ENCODE measurements at places on chromosomes 7 and 10.

- no peak for DNase-seq
These were observed 148.8 kb downstream of the FAM107B start for GRCh38 chr10:14625765-14626525.

DNA sequence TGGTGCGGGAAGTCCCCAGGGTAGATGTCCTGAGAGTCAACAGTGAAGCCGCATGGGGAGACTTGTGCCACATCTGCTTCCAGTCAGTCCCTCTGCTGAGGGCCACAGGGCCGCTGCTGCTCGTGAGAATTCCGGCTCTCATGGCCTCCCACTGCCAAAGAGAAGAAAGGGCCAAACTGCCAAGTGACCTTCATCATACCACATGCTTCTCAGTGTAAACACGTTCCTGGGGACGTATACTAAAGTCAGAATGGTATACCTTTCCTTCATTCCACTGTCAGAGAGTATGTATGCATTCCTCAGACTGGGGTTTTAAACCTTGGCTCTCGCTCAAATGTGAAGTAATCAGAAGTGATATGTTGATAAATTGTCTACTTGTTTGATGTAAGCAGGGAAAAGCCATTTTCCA is 52.8 kb upstream of the SEC61G start:
- no peak for DNase-seq

DNA sequence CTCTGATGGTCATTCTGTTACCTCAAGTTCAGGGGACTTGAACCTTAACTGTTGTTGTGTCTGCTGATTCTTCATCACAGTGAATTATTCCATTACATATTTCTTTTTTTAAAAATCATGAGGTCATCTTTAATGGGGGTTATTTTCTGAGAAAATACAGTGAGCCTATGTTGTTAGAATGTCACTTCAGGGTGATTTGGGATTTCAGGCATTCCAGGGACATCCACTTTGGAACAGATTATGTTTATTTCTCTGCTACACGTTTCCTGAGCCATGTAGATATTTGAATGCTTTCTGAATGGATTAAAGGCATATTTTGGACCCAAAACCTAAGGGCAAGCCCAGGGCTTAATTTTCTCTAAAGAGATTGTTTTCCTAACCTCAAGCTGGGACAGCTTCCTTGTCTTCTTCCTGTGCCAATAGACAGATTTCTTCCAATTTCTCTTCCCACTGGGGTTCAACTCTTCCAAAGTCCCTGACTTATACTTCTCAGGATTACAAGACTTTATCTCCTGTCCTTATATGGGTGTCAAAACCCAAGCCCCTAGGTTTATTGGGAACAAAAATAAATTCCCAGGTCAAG is 271.7 kb downstream of the ARHGAP12 start:
- no peak for DNase-seq

DNA sequence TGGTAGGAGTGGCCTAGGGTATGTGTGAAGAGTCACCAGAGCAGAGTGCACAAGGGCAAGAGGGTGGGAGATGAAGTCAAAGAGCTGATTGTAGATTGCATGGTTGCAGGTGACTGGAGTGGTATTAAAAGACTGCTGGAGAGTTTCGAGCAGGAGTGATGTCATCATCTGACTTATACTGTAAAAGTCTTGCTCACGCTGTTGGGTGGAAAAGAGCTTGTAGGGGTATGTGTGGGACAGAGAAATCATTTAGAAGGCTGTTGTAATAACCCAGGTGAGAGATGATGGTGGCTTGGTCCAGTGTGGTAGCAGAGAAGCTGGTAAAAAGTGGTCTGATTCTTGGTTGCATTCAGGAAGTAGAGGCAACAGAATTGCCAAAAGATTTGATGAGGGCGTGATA is 184.1 kb downstream of the ABCA13 start:
- DNase-seq: no peak

DNA sequence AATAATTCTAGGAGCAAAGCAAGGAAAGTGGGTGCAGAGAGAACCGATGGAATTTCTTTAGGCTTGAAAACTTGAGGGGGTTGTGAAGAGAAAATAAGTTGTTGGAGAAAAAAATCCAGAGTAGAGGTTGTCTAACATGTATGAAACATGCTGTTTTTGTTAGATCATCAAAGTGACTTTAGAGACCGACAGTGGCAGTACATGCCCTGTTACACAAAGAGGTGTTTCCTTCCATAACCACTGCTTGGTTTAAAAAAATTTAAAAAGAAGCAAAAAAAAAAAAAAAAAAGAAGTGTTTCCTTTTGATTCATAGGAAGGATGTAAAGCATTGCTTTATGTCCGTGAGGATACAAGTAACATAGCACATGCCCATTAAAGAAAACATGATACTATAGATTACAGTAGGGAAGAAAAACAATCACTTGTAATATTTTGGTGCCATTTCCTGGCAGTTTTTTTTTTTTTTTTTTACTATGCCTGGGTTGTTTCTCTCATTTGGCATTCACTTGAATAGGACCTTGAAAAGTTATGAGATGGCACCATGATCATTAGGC is 6.1 kb downstream of the ENTPD1 start:
- no peak for DNase-seq

DNA sequence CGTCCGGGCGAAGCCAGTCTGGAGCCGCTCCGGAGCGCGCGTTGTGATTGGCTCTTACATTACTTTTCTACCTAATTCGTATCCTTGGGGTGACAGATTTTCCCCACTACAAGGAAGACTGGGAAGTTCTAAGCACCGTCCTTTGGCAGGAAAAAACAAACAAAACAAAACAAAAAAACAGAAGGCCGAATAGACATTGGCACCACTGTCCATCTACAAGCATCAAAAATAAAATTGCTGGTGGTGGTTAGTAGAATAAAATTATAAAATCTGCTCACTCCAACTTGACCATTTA is 651 bp upstream of the SKAP2 start:
- no peak for DNase-seq

DNA sequence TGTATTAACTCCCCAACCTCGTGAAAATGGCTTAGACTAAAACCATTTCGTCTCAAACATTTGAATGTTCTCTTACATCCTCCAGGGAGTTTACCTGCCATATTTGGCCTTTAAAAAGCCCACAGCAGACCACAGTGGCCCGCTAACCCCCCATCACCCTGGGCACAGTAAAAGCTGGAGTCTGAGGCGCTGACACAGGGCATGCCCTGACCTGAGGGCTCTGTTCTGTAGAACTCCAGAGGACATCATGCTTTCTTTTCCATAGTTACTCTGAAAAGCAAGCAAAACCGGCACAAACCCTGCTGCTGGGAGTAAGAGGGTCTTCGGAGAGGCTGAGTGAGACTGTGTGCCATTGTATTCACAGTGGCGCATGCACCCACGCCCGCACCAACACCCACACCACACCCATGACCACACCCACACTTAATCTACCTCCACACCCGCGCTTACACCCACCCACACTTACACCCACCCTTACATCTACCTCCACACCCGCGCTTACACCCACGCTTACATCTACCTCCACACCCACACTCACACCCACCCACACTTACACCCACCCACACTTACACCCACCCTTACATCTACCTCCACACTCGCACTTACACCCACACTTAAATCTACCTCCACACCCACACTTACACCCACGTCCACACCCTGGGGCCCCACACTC is 32.1 kb downstream of the LRRC27 start:
- DNase-seq: no peak

DNA sequence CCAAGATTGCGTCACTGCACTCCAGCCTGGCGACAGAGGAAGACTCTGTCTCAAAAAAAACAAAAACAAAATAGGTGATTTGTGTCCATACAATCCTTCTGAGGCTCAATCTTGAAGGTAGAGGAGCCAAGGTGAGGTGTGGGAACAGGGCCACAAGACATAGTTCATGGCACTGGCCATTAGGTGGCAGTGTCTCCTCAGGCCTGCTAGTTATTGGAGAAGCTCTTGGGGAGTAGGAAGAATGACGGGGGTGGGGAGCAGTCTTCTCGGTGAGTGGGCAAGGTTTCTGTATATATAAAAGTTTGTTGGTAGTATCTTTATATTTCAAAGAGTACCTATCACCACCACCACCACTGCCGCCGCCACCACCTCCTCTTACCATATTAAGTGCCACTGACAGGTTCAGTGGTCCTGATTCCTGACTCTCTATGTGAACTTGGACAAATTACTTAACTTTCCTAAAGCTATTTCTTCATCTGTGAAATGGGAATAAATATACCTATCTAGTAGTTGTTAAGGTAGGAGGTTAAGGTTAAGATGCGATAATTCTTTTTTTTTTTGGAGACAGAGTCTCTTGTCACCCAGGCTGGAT is 24.0 kb downstream of the CCSER2 start:
- peak; percentile 56 for DNase-seq

DNA sequence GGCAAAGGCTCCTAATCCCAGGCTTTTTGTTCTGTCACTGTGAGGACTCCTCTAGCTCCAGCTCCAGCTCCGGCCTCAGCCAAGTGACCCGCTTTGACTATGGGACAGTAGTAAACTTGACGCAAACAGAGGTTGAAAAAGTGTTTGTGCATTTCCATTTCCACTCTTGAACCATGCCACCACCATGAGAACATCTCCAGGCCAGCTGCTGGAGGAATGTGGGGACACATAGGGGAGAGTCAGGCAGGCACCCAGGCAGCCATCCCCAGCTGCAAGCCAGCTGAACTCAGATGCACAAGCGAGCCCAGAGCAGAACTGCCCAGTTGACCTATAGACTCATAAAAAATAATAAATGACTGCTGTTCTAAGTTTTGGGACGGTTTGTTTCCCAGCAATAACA is 224.7 kb downstream of the GRID1 start:
- no peak for DNase-seq

DNA sequence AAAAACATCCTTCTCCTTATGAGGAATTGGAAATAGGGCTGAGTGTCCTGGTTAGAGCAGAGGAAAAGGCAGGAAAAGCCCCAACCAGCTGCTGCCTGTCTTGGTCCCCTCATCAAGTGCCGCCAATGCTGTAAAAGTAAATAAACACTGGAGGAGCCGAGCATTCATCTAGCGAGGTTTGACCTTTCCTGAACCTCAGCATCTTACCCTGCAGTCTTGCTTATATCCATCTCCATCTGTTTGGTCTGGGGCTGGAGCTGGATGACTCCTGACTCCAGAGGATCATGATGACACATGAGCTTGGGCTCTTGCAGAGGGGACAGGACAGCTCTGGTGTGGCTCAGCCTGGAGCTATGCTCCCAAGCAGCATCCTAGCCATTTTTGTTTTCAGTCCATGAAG is 501.1 kb downstream of the TNS3 start:
- no peak for DNase-seq

DNA sequence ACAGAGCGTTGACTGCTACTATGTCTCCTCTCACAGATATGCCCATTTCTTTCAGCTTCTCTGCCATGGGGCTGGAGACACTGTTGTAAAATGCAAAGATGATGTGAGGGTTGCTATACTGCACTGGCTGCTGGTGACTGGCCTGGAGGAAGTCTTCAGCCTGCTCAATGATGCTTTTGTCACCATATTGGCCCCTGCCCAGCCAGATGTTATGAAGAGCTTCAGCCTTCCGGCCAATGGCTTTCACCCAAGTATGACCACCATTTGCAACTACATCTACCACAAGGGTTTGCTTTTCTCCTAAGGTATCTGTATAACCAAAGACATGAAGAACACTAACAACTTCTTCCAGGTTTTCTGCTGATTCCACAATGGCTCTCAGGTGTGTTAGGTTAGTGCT is 1.6 kb downstream of the C7orf25 start:
- DNase-seq: no peak

- no peak for DNase-seq
These were observed 186.8 kb downstream of the USP6NL start for GRCh38 chr10:11424456-11425295.

DNA sequence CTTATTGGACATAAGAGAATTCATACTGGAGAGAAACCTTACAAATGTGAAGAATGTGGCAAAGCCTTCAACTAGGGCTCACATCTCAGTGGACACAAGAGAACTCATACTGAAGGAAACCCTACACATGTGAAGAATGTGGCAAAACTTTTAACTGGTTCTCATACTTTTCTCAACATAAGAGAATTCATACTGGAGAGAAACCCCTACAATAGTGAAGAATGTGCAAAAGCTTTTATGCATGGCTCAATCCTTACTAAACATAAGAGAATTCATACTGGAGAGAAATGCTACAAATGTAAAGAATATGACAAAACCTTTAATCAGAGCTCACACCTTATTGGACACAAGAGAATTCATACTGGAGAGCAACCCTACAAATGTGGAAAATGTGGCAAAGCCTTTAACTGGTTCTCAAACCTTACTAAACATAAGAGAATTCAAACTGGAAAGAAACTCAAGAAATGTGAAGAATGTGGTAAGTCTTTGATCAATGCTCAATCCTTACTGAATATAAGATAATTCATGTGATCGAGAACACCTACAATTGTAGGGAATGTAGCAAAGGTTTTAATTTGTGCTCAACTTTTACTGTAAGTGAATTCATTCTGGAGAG is 121.8 kb upstream of the ZNF722 start:
- DNase-seq: no peak

DNA sequence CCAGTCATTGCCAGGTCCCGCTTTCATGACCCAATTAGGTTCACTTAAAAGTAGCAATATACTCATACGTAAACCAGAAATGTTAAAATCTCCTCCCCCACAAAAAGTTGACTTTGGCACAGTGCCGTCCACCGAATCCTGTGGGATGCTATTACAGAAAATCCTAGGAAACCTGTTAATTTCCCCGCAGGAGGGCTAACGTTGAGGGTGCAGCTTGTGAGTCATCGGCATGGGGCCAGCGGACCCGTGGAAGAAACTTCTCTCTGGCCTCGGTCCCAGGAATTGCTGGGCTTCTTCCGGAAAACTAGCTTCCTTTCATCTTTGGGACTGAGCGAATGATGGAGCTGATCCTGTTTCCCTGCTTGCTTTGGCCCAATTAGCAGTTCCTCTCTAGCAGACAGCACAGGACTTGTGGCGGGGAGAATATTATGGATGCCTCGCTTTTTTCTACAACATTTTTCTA is 13.5 kb downstream of the CRYGN start:
- DNase-seq: no peak
